ENCODE measurements at places on chromosomes 7 and 10.

GRCh38 chr10:7275761-7276440 lies 134.9 kb downstream of the SFMBT2 start:
- DNase-seq: no peak

DNA sequence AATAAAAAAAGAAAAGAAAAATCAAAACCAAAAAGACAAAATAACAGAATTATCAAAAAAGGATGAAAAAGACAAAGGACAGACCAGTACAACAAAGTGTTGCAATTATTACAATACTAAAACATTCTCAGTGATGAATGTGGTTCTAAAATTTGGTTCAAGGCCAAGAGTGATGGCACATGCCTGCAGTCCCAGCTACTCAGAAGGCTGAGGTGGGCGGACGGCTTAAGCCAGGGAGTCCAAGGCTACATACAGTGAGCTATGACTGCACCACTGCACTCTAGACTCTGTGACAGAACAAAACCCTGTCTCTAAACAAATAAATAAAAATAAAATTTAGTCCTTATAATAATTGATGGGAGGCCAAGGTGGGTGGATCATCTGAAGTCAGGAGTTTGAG lies 14.5 kb downstream of the BAZ1B start:
- DNase-seq: no peak

DNA sequence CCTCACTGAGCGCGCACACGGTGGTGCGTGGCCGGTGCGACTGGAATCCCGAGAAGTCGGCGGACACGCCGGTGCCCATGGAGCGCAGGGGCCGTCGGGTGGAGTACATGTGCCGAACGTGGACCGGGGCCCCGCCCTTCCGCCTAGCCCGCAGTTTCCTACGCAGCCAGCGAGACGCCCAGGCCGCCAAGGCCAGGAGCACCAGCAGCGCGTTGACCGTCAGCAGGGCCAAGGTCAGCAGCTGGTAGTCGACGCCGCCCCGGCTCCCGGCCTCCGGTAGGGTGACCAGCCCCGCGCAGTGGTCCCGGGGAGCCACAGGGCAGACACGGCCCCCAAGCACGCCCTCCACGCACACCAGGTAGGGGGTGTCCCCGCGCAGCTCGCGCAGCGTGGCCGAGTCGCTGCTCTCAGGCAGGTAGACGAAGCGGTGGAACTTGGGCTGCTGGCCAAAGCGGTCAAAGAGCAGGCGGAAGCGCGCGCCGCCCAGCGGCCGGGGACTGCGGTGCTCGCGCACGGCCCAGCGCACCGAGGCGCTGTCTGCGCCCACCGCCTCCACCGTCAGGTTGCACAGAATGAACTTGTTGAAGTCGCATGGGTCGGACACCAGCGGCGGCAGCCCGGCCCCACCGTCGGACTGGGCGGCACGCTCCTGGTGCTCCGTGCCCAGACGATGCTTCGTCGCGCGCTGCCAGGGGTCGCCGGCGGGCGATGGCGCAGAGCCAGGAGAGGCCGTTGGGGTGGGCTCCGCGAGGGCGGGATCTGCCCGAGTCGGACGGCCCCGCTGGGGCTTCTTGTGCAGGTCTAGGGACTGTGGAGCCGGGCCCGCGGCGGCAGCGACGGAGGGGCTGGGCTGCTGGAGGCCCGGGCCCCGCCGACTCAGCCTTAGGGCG lies 2.2 kb downstream of the TRIL start:
- no peak for DNase-seq

GRCh38 chr7:155861480-155861868 lies 49.2 kb upstream of the SHH start:
- no peak for DNase-seq

DNA sequence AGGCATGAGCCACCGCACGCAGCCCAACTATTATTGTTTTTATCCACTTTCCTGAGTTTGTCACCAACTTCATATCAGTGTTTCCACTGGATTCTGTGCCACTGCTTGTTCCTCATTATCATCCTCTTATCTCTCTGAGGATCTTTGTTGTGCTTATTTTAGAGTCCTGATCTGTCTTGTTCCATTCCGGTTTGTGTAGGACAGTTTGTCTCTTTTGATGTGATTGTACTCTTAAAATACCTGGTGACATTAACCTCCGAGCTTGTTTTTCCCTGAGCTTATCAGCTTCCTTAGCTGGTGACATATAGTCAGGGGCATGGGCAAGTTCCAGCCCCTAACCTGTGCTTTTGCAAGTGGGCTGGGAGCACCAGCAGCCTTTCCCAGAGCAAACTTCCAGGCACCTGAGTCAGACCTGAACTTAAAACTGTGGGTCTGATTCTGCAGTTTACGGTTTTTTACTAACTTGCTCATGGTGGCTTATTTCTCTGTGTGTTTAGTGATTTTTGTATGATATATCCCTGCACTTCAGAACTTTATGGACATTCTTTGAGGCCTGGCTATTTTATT lies 23.1 kb upstream of the FMC1 start:
- DNase-seq: no peak

GRCh38 chr7:136183981-136184380 lies 206.8 kb upstream of the MTPN start:
- DNase-seq: no peak

- DNase-seq: no peak
Observed at GRCh38 chr10:79061441-79062315, 7.1 kb upstream of the ZMIZ1 start.

- no peak for DNase-seq
Observed at GRCh38 chr7:3649678-3650440, 348.8 kb downstream of the SDK1 start.

All from NCI-H1048 (cell line).